ENCODE measurements at places on chromosomes 5 and 9. TPM values are rescaled to one million over a fixed set of nuclear protein-coding genes. Genes with fewer than 3 reads are reported as not detected.

The STK10 gene
- total RNA-seq: 14.7 TPM

GRCh38 chr9:120713257-120714087 is 798 bp downstream of the MEGF9 start:
- DNase-seq: no peak

The PCDHB3 gene
- 5.5 TPM for total RNA-seq

DNA sequence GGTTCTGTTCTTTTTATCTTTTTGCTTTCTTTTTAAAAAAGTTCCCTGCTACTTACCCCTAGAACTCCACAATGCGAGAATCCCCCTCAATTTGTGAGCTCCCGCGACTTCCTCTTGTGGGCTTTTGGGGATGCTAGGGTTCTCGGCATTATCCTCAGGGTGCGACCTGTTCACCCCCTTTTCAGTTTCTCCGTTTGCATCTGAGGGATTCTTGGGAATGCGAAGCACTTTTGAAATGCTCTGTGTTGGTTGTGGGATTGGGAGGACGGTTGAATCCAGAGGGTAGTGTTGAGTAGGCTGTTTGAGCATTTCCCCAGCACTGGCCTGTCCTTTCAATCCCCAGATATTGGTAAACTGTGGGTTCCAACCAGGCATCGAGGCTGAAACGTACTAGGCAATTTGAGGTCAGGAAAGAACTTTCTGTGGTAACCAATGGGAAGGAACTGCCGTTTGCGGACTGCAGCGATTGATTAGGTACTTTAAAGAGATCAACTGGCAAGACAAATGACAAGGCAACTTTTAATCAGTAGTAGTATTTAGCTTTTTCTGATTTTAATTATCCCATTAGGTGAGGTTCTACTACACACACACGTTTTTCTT is 415 bp downstream of the XRCC4 start:
- DNase-seq: no peak

The TMEM171 gene
- total RNA-seq: 1.4 TPM

The CAPSL gene
- total RNA-seq: 24.2 TPM

DNA sequence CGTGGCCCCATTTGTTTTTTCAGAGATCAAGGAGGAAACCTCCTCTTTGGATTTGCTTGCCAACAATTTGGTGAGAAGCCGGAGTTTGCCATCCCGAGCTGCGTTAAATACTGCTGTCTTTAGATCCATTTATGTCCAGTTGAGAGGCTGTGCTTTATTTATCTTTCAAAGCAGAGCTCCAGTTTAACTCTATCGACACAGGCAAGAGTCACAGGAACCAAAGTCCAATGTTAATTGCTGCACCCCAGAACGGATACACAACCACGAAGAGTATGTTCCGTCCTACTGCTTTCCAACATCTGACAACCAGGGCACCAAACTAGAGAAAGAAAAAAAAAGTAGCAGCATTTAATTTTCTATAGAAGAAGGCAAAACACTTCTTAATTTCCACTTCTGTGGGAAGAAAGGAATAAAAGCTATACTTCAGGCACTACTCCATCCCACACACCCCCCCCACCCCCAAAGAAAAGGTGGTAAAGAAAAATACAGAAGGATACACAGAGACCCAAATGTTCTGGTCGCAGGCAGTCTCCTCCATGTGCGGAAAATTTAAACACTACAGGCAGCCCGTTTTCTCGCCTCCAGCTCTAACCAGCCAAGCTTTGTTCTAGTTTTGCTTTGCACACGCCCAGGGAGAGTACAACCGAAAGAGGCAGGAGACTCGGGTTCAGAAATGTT is 1.1 kb downstream of the FEM1C start:
- DNase-seq: no peak

- DNase-seq: no peak
Measured at GRCh38 chr9:89594811-89595550, 9.8 kb upstream of the GADD45G start.

The FCN1 gene
- total RNA-seq: 1.2 TPM

The HEMGN gene
- total RNA-seq: 13.4 TPM

- DNase-seq: no peak
Measured at GRCh38 chr5:142821034-142821732, 51.0 kb downstream of the ARHGAP26 start.

The PCDHA9 gene
- 1.2 TPM for total RNA-seq

The PCDHGA9 gene
- total RNA-seq: 10.9 TPM

GRCh38 chr9:5488221-5489008 is 21.9 kb upstream of the PDCD1LG2 start:
- DNase-seq: no peak

The SLC23A1 gene
- total RNA-seq: not detected

The INSL4 gene
- total RNA-seq: not detected

The KIF4B gene
- total RNA-seq: 0.11 TPM

DNA sequence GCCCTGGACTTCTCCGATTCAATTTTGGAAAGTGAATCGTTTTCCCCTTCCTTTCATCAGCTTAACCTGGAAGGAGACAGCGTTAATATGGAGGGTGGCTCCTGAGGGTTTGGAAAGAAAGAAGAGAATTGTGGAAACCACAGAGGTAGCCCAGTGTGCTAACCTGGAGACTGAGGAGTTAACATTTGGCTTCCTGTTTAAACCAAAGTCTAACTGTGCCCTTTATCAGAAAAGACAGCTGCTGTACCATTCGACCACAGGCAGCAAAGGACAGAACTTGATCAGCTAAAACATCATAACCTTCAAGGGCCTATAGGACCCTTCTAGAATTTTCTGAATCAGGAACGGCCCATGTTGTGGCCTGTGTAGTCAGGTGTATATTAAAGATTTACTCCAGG is 735 bp downstream of the IDNK start:
- peak; percentile 20 for DNase-seq

GRCh38 chr5:91706785-91707520 is 323.8 kb upstream of the ARRDC3 start:
- DNase-seq: no peak

DNA sequence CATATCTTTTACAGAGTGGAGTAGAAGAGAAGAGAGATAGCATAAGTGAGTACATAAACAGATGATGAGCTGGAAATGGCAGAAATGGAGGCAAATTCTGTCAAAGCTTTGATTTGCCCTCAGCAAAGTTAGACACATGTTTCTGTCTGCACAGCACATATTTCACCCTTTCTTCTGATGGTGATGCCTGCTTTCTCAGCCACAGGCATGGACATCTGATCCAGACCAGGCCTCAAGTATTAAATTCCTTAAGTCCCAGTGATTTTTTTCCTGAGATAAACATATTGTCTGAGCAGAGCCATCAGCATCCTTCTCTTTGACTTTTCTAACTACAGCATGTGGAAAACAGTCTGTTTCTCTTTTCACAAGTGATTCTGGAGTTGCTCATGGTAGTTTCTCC is 409.8 kb downstream of the MAN2A1 start:
- no peak for DNase-seq

GRCh38 chr5:24381861-24382489 is 262.8 kb downstream of the CDH10 start:
- DNase-seq: no peak

DNA sequence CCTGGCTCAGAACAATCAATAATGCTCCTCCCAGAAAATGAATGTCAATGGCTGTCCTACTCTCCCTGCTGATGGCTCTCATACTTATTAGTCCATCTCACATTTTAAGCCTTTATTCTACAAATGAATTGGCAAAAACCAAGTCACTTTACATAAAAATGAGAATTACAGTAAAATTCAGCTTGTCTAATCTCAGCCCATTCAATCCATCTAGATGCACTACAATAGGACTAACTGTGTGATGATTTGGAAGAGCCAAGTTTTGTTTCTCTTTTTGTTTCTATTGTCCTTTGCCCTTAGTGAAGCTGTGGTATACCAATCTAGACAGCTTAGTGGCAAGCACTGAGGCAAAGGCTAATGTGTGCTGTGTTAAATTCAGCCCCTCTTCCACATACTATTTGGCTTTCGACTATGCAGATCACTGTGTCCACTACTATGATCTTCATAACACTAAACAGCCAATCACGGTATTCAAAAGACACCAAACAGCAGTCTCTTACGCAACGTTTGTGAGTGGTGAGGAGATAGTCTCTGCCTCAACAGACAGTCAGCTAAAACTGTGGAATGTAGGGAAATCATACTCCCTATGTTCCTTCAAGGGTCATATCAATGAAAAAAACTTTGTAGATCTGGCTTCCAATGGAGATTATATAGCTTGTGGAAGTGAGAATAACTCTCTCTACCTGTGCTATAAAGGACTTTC is 140.8 kb upstream of the ZNF462 start:
- no peak for DNase-seq

DNA sequence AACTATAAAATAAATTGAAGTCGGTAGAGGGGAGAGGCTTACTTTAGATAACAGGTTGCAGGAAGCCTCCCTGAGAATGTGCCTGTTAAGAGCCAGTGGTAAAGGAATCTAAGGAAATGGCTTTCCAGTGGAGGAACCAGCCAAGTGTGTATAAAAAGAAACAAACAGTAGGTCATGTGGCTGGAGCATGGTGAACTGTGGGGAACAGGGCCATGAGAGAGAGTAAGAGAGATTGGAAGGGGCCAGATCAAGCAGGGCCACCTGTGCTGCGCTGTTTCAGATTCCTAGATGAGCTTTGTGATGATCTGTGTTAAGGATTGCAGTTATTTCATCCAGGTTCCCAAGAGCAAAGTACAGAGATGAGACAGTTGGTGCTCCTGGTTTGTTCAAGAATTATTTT is 152.7 kb upstream of the SGCD start:
- DNase-seq: no peak

DNA sequence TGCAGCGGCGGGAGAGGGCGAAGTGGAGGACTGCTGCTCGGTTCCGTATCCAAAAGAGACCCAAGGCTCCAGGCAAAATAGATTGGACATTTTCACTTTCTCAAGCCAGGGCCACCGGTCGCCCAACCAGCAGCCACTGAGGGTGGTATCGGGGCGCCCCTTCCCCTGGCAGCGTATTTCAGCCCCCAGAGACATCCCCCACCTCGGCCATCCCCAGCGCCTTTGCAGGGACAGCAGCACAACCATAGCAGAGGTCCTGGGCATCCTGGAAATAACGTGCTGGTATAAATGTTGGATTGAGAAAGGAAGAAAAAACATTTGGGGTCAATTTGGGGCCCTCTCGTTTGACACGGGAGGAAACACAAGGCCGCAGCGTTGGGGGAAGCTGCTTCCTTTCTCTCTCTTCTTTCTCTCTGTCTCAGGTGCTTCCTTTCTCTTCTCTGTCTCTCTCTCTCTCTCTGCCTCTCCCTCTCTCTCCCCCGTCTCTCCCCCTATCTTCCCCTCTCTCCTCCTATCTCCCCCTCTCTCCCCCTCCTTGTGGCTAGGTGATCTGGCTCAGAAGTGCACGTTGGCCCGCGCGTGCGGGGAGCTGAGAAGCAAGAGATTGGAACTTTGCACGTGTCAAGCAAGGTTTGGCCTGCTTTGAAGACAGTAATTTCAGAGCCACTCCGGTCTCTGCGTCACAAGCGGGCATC is 624 bp upstream of the RETREG1 start:
- DNase-seq: no peak

The PCDHGA10 gene
- 12.4 TPM for total RNA-seq

GRCh38 chr5:128913551-128913950 is 51.7 kb upstream of the SLC27A6 start:
- DNase-seq: no peak

- DNase-seq: no peak
Measured at GRCh38 chr9:94031946-94032345, 52.3 kb upstream of the PTPDC1 start.

GRCh38 chr5:157336423-157336744 is 70.5 kb downstream of the CYFIP2 start:
- no peak for DNase-seq

DNA sequence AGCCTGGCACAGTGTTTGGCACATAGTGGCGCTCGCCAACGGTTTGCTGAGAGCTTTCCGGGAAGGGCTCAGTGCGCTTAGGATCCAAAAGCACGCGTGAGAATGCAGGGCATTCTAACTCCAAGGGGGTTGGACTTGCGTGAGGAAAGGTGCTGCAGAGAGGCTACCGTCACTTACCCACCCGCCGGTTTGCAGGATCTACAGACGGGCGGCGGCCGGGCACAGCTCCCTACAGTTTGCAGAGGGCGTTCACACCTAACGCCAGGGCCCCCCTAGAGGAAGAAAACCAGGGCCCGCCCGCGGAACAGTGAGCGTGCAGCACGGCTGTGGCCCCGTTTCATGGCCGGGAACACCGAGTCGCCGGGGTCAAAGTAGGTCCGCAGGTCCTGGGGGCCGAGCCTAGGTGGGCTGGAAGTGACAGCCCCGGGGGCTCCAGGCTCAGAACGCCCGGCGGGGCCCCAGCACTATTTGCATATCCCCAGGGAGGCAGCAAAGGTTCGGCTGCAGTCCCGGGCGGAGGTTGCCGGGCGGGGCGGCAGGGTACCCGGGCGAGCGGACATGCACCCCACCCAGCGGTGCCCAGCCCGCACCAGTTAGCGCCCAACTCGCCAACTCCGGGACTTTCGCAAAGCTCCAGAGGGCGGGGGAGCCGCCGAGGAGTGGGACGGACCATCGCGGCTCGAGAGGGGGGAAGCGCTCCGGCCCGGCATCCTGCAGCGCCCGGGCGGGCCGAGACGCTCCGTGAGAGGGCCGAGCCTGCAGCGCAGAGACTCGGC is 526 bp upstream of the GALNT10 start:
- DNase-seq: peak; percentile 92

The CDH12 gene
- 29.9 TPM for total RNA-seq

GRCh38 chr9:76067696-76068095 is 177.2 kb downstream of the PCSK5 start:
- no peak for DNase-seq

DNA sequence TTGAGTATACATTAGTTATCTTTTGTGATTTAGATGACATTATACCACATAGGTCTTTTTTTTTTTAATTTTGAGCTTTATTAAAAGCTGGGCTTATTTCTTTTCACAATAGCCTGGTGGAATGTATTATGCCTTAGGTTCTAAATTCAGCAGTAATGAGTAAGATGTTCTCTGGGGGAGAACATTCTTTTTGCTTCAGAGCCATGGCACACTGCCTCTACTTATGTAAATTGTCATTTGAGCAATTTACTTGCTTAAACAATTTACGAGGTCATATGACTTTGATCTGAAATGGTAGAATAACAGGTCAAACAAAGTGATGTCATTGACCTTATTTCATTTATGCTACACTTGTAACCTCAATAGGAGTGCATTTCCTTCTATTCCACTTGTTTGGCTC is 154.2 kb downstream of the FOCAD start:
- DNase-seq: no peak

The PALM2AKAP2 gene
- total RNA-seq: 10.6 TPM

- no peak for DNase-seq
Measured at GRCh38 chr9:81320909-81321482, 368.4 kb downstream of the TLE1 start.

Measured in spinal cord (tissue), 10 donors.